Stimulated activated CD8-positive, alpha-beta memory T cell treated with anti-CD3 and anti-CD28 coated beads, Interleukin-15, amount 100 ng/mL, for 1 hour (primary cell): ENCODE measurements at places on chromosomes 5 and 9.

GRCh38 chr5:68490406-68490805, 274.9 kb downstream of the PIK3R1 start:
- no peak for DNase-seq

DNA sequence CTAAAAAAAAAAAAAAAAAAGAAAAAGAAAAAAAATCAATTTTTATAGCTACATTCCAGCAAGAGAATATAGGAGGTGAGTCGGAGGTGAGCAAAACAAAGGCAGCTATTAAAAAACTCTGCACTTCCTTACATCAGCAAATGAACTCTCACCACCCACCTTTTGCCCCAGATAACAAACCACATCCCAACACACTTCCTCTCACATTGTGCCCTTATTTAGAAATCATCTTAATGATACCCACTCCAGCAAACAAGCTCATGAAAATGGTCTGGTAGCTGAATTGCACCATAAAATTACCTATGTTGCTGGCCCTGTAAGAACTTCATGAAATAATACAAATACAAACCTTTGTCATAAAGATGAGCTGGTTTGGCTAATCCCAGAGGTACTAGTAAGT, 82.9 kb downstream of the CEMIP2 start:
- DNase-seq: no peak

DNA sequence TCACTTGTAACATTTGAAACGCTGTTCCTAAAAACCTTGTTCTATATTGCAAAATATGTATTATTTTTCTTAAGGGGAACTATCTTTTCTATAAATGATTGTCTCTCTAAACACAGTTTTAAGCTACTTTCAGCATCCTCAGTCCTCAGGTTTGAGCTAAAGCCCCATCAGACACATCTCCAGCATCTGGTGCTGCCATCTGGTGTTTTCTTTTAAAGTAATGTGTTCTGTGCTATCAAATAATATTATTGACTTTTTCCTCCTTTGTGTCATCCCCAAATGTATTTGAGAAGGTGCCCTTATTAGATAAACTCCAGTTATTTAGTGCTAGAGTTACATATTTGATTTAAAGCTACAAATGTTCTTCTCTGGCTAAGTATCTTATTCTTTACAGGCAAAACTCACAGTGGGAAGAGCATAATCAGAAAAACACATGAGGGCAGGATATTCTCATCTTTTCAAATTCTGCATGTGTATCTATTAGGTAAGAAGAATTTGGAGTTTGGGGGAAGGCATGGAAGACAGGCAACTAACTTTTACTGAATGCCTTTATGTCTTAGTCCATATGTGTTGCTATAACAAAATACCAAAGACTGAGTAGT, 27.5 kb downstream of the ZNF474 start:
- DNase-seq: no peak

GRCh38 chr9:105979290-105979689, 284.9 kb downstream of the TMEM38B start:
- DNase-seq: no peak

DNA sequence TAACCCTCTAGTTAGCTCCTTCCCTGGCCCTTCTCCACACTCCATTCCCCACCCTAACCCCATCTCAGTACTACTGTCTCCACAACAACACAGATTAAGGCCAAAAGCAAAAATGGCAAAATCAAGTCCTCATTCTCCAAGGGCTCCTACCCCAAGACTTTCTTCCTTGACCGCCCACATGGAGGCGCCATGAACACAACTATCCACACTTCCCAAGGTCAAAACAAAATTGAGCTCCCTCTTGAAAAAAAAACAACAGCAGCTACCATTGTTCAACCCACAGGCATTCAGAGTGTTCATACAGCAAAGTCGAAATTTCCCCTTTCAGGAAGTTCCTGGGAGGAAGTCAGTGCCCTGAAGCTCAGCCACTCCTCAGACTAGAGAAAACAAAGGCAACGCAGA, 54.4 kb downstream of the GNAQ start:
- DNase-seq: no peak

GRCh38 chr9:102911185-102911584, 83.9 kb upstream of the CYLC2 start:
- no peak for DNase-seq

GRCh38 chr5:144191998-144192397, 21.3 kb downstream of the KCTD16 start:
- no peak for DNase-seq

DNA sequence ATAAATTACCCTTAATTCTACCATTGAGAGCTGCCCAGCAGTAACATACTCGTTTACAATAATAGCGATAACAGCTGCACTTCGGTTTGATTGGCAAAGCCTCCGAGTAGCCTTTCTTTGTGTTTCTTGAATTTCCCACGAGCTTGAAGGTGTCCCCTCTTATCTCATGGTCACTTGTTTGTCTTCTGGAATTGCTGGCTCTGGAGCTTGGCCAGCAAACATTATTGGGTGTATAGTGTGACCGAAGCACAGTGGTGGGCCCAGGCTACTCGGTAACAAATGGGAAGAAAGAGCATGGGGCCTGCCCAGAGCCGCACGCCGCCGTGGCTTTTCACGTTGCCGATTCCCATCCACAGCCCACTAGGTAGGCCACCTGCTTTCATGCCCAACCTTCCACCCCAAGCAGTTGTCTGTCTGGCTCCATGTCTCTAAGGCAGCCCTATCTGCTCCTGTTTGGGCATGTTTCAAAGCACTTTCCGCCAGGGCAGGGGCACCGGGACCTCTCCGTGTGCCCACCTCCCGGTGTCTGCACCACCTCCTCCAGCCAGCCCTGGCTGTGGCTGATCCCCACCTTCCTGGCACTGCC, 8.7 kb downstream of the STKLD1 start:
- no peak for DNase-seq

DNA sequence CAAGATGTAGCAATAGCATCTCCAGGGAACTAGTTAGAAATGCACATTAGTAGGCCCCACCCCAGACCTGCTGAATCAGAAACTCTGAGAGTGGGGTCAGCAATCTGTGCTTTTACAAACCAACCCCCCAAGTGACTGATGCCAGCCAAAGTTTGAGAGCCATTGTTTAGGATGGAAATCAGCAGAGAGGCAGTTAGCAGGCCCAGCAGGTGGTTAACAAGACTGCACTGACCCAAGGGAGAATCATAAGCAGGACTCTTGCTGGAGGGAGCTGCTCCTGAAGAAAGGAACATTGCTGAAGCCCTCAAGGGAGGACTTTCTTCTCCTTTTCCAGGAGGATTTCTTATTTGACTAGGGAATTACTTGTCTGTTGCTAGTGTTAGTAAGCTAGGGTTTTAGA, 74.2 kb upstream of the SLC12A2 start:
- no peak for DNase-seq

DNA sequence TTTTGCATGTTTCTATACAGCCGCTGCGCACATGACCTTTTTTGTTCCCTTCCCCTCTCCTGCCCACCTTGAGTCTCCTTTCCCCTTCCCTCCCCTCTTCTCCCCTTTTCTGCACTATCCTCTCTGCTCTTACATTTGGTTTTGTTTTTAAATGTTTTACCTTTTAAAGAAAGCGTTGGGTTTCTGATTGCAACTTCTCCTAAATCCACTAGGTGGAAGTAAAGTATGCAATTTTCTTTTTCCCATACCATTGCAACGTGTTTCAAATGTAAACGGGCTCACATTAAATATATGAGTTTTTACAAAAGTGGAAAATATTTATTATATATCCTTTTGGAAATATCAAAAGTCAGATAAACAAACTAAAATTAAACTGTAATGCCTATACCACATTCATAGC, 500.9 kb downstream of the DIRAS2 start:
- no peak for DNase-seq

DNA sequence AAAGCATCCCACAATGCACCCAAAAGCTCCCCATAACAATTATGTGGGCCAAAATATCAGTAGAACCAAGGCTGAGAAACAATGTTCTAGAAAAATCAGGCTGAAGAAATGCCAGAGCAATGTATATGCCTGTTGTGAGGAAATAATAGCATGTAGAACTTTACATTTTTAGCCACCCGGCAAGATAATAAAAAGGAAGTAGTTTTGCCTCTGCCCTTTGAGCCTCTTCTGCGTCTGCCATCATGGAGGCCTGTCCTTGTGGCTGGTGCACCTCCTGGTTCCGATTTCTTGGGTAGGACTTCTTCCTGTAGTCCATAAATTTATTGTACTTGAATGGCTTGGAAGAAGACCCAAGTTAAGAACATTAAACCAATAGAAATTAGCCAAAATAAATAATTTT, 38.9 kb upstream of the TNFAIP8 start:
- no peak for DNase-seq

GRCh38 chr5:177452688-177453638, 6.3 kb downstream of the PRR7 start:
- no peak for DNase-seq

- no peak for DNase-seq
Measured at GRCh38 chr9:112796485-112796884, 45.9 kb downstream of the SNX30 start.

GRCh38 chr5:169777159-169777558, 140.1 kb downstream of the DOCK2 start:
- DNase-seq: no peak

DNA sequence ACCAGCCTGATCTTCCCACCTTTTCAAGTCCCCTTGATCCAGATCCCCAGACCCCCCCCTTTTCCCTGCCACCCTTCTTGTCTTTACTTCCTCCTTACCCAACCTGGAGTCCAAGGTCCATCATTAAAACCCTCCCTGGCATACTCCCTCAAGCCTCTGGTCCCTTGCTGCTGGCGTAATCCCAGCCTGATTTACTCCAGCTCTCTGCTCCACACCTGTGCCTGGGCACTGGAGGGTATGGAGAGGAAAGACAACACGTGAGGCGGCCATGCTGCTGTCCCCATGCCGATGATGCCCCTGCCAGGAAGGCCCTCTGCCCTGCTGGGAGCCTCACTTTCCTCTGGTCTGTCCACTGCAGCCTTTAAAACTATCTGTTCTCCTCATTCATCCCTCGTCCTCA, 5.1 kb downstream of the B4GALT7 start:
- DNase-seq: no peak

DNA sequence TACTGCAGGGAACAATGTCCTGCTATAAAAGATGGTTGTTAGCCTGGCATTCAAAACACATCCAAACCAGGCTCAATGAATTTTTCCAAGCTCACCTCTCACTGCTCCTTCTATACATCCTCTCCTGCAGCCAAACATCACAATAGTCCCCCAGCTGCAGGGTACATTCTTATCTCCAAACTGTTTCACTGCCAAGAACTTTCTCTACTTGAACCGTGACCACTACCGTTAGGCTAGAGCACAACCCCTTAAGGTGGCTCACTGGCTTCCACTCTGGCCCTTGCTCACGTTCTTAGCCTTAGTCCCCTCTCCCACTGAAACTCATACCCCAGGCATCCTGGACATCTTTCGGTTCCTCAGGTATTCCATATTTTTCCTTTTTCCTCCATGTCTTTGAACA, 29.0 kb upstream of the ANXA6 start:
- DNase-seq: no peak

GRCh38 chr5:10734037-10734709, 26.9 kb downstream of the DAP start:
- no peak for DNase-seq

GRCh38 chr9:87008667-87009066, 61.4 kb upstream of the GAS1 start:
- DNase-seq: no peak

DNA sequence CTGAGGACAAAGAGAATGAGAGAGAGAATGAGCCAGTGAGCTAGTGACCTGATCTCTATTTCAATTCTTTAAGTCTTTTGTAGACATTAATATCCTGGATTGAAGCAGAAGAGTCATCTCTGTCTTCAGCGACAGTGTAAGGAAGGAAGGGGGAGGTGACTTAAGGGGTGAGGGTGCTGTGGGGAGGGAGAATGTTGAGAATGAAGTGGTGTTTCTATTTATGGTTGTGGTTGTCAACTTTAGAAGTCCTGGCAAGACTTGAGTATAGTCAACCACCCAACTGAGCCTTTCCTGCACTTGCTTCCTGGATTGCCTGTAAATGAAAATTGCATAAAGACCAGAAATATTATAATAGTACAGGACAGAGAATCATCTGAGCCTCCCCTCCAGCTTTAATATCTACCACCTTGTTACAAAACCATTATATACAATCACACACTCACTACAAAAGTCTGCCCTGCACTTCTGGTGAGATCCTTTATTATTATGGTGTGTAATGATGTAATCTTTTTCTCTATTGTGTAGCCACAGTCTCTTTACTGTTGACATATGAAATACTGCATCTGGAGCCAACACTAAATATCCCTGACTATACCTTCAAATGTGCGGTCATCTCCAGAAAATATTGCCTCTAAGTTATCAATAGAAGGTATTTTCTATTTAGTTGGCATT, 91.7 kb downstream of the NTRK2 start:
- no peak for DNase-seq

GRCh38 chr5:129361441-129362025, 98.6 kb upstream of the ADAMTS19 start:
- DNase-seq: no peak

- no peak for DNase-seq
Measured at GRCh38 chr9:122367065-122367464, 3.8 kb upstream of the PTGS1 start.

- peak; percentile 77 for DNase-seq
Measured at GRCh38 chr5:132063090-132063911, 2.8 kb downstream of the IL3 start.

GRCh38 chr5:45385321-45386058, 310.7 kb downstream of the HCN1 start:
- no peak for DNase-seq

DNA sequence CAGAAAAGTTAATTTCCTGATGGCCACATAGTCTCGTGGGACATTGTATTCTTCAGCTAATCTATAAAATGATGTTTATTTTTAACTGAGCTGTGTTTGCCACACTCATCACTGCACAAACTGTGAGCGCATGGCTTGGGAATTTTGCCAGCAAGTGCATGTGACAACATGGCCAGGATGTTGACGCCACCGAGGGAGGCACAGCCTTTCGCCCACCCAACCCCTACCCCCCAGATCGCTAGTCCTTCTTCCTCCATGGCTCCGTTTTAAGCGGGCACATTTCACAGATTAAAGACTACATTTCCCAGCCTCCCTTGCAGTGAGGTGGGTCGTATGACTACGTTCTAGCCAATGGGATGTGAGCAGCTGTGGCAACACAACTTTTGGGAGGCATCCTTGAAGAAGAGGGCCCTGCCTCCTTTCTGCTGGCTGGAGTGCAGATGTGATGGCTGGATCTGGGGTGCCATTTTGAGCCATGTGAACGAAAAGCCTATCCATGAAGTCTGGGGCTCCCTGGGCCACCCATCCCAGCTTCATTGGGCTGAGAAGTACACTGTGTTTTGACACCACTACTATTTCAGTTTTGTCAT, 7.9 kb downstream of the NRARP start:
- no peak for DNase-seq

GRCh38 chr5:2220741-2221140, 338.0 kb upstream of the IRX4 start:
- no peak for DNase-seq
